ENCODE measurements at places on chromosomes 11 and 22.

DNA sequence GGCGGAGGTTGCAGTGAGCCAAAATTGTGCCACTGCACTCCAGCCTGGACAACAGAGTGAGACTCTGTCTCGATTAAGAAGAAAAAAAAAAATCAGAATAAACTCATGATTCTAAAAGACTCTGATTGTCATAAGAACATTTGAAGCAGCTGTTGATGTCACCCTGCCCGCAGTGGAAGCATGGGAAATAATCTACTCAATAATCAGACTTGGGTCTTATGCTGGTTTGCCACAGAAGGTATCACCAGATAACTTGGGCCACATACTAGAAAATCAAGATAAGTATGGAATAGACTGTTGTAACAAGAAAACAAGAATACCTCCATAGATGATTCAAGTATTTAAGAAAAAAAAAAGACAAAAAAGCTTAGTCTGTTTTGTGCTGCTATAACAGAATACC, 8.2 kb downstream of the CAVIN3 start:
- no peak for DNase-seq

- no peak for DNase-seq
Observed at GRCh38 chr11:30526558-30526957, 59.6 kb downstream of the MPPED2 start.

- DNase-seq = no peak
Observed at GRCh38 chr11:9783986-9784385, 120.1 kb downstream of the SWAP70 start.

DNA sequence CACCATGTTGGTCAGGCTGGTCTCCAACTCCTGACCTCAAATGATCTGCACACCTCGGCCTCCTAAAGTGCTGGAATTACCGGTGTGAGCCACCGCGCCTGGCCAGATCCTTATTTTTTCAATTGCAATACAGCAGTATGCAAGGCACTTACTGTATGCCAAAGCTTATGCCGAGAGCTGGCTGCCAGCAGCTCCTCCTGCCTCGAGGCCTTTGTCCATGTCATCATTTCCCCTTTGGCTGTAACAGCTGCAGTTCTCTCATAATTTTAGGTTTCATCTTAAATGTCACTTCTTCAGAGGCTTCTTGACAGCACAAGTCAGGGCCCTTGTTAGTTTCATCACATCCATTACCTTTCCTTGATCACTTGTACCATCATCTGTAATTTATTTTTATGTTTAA, 1.5 kb upstream of the SREBF2 start:
- DNase-seq = no peak

DNA sequence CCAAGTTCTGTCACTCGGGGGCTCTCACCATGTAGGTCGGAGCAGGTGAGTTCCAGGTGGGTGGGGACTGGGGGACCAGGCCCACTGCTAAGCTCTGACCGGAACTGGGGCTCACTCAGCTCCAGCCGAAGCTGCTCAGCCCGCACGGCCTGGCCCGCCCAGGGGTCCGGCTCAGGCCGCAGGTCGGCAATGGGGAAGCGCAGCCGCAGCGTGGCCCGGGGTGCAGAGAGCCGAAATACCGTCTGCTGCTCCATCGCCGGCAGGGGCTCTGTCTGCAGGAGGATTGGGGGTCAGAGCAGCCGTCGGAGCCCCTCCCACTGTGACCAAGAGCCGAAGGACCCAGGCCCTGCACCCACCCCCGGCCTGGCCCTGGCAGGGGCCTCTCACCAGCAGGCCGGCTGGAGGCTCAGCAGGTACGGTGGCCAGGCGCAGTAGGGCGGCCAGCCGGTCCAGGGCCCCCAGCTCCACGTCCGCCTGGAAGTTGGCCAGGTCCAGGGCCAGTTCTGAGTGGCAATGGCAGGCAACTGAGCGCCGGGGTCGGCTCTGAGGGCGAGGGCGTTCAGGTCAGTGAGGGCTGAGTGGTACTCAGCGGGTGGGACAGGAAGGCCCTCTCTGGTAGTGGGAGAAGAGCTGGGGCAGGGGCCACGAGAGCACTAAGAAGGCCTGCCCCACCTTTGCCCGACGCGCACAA, 7.2 kb downstream of the ATG2A start:
- DNase-seq = no peak

GRCh38 chr11:70915158-70915985, 337.0 kb downstream of the SHANK2 start:
- DNase-seq = no peak

DNA sequence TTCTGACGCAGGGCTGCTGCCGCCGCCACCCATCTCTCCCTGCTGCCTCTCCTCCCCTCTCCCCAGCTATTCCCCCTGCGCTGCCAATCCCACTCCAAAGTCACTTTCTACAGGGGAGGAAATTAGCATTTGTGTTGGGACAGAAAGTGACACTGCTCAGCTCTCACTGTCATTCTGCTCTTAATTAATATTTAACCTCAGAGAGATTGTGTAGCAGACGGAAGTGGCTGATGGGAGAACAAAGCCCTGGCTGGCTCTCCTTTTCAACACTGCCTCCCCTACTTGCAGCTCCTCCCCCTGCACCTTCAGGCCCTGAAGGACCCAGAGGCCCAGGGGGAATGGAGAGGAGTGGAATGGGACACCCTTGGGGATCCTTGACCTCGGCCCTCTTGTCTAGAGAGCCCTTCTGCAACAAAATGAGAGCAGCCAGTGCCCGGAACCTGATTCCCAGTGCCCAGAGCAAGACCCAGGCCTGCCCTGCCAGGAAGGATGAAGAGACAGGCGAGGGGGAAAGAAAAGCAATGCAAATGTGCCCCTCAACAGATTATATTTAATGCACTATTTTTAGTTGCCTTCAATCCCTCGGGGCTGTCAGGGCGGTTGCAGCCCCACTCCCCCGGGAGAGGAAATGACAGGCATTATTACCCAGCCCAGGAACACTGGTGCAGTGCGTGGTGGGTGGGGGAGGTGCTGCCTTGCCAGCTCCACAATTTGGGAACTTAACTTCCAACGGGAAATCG, 14.6 kb upstream of the NRGN start:
- DNase-seq = no peak

DNA sequence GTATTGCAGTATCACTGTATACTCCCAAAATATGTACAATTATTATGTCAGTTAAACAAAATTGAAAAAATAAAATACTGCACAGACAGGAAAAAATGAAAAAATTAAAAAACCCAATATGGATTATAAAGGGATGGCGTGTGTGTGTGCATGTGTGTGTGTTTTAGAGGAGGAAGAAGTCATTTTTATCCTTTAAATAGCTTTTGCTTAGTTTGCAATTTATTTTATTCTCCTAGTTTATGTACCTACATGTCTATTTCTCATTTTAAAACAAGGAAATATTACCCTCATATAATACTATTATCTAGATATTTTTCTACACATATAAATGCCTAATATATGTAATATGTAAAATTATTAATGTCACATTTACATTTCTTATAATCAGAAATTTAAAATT, 1144.3 kb downstream of the LRRC4C start:
- DNase-seq = no peak

- DNase-seq = peak; percentile 50
Observed at GRCh38 chr22:17562906-17563870, at the start of gene SLC25A18. Gene SLC25A18 (plus strand): TSS chr22:17563498. CDS start chr22:17579945, 16,447 bp downstream.

GRCh38 chr11:71491531-71491930, 35.5 kb upstream of the KRTAP5-7 start:
- no peak for DNase-seq

DNA sequence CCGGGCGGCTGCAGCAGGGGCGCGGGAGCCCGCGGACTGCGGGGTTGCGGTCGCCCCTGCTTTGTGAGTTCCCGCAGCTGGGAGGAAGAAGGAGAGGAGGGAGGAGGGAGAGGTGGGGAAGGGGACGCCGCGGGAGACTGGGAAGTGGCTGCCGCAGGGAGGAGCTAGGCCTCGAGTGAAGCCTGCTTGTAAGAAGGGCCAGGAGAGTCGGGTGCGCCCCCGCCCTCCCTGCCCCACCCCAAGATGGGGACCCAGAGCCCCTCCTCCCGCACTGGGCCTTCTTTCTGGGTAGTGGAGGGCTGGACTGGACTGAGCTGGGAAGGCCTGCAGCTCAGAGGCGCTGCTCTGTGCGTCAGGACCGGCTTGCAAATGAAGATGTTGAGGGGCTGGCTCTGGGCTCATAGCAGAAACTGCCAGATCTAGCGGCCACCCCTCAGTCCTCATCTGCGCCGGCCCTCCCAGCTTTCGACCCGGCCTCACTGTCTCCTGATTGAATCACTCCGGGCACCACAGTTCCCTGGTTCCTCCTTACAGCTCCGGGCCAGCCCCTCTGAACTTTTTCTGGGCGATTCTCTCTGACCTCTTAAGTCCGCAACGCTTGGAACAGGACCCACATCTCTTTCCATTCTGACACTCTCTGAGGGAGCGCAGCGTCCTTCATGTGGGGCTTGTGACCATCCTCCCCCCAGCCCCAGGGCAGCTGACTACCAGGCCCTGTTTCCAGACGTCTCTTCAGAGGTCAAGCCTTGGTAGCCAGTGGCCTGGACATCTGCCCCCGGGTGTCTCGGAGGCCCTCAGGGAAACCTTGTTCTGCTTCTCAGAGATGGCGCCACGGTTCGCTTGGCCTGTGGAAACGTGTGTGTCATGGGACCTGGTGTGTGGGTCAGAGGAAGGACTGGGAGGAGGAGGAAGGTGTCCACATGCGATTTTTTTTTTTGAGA, 21.9 kb downstream of the SERPINH1 start:
- DNase-seq = peak; percentile 57

DNA sequence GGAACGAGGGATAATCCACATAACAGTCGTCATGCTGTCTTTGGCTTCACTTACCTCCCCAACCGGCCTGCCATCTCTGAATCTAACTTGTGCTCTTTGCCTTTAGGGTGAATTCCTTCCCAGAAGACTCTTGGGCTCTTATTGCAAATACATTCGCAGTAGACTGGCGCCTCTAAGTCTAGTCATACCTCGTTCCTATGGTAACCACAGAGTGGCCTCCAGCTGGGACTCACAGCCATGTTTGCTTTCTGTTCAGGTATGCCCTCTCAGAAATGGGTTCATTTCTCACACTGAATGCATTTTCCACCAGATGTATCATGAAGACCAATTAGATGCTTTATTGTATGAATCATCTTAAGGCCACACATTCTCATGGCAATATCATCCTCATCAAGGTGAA, 112.7 kb downstream of the FAR1 start:
- DNase-seq = no peak

DNA sequence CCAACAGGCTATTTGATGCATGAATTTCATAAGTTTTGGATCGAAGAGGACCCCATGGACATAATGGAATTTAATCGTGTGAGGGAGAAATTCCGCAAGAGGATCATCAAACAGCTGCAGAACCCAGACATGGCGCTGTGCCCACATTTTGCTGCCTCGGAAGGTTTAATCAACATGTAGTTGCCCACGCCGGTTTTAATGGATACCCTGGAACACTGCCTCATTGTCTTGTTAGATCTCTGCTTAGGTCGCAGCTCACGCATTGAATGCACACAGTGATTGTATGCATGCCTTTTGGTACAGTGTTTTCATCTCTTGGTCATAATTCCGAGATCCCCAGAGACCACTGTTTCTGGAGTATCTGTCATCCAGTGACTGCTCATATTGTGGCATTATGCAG, 46.8 kb downstream of the SLN start:
- DNase-seq = no peak

DNA sequence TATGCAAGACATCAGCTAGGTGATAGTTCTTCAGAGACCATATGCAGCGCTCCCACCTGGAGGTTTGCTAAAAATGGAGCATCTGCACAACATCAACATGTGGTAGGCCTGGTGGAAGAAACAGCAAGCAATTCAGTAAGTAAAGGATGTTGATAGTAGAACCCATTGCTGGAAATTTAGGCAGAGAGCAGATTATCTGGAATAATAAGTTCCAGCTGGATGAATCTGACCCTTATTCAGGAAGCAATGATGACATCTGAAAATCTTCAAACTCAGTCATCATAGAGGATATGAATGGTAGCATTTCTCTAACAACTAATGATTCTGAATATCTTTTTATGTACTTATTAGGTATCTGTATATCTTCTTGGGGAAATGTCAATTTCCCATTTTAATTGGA, 225.2 kb upstream of the ANO3 start:
- no peak for DNase-seq

GRCh38 chr11:37503411-37504059, 905.5 kb upstream of the RAG2 start:
- no peak for DNase-seq

Measured in HEK293T (cell line).